Stimulated activated CD4-positive, alpha-beta T cell treated with anti-CD3 and anti-CD28 coated beads, TNF-alpha, amount 100 ng/mL, for 24 hours (primary cell): ENCODE measurements at places on chromosomes 16 and 17.

- no peak for DNase-seq
Measured at GRCh38 chr17:78958641-78959127, 21.0 kb downstream of the LGALS3BP start.

DNA sequence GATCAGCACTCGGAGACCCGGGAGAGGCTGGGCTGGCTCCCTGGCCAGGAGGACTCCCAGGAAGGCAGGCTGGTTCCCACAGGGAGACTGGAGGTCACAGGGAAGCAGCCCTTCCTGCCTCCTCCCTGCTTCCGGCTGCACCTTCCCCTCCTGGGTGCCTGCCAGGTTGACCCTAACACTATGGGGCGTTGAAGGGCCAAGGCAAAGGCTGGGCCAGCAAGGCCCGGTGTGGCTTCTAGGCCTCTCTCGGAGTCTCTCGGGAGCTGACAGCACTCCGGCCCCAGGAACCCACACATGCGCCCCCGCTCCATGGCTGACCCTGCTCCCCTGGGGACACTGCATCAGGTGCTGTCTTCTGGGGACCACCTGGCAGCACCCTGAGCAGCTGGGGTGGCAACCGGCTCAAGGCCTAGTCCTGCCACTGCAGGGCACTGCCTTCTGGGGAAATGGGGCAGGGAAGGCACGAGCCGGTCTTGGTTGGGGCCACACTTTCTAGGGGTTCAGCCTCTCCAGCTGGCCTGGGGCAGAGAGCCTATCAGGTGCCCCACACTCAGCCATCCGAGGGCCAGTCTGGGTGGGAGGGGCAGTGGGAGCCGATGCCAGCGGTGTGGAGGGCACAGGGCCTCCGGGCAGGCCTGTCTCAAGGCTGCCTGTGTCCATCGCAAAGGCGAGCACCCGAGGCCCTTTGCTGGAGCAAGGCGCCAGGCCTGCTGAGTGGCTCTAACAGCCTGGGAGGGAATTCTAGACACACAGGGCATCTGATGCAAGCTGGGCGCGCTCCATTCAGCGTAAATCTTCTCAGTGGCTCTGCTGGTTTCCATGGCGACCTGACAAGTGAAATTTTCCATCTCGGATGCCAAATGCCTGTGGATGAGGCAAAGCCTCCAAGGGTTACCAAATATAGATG, 5.6 kb upstream of the MTSS2 start:
- DNase-seq: no peak

GRCh38 chr17:71878998-71879397, 241.8 kb upstream of the SOX9 start:
- no peak for DNase-seq

- no peak for DNase-seq
Measured at GRCh38 chr17:1894753-1895339, 65.0 kb downstream of the RPA1 start.
